ENCODE measurements at places on chromosomes 6 and 20.

- no peak for DNase-seq
Observed at GRCh38 chr6:32166411-32167061, 2.1 kb downstream of the EGFL8 start.

DNA sequence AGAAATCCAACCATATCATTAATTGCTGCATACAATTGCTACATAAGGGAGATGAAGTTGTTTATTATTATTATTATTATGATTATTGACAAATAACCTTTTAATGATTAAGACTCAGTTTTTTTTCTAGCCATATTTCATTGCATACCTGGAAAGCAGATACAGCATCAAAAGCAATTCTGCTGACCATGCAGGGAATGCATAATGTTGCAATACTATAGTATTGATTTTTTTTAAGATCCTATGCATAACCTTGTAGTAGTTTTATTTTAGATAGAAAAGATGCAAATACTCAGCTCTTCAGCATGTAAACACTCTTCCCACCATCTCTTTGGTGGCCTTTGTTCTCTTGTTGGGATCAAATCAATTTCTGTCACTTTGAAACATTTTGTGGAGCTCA, 300.9 kb upstream of the MAP3K7 start:
- DNase-seq: no peak

GRCh38 chr6:41487860-41488432, 58.2 kb upstream of the FOXP4 start:
- no peak for DNase-seq

DNA sequence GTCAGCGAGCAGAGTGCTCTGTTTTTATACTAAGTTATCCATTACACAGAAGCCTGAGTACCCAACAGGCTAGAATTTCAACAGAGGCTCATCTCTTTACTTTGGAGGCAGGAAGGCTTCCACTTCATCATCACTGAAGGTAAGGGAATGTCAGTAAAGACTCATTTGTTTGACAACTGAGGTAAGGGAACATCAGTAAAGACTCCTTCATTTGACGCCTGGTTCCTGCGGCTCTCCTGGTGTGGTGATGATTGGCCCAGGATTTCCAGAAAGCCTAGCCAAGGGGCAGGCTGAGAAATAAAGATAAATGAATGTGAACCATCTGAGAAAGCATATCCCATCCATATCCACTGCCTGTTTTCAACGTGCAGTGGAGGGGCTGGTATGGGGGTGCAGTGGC, 244.6 kb upstream of the ECI2 start:
- no peak for DNase-seq

- DNase-seq: no peak
Observed at GRCh38 chr6:23224540-23224939, 655.2 kb downstream of the HDGFL1 start.

DNA sequence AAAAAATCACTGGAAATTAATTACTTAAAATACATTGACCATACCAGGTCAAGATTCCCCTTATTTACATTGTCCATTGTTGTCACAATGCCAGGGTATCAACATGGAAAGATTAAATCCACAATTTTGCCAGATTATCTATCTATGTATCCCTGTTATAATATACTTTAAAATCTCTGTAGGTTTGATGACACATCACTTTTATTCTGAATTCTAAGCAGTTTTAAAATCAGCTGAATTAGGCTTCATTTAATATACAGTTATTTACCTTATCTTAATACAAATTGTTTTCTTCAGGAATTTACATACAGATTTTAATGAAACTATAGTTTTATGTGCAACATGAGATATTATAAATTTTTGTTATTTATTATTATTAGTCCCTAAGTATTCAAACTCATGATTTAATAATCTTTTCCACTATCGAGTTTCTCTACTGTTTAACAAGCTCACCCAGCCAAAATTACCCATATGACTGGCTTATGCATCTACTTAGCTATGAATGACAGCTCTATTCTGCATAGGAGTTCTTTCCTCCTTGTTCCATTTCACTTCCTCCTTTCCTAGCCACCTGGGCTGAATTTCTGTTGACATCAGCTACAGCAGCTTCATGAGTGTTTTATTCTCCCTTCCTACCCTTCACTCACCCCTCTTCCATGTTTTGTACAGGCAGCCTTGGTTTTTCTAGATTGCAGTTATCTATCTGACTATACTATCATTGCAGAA, 654.2 kb upstream of the MAP3K7 start:
- DNase-seq: peak; percentile 4

DNA sequence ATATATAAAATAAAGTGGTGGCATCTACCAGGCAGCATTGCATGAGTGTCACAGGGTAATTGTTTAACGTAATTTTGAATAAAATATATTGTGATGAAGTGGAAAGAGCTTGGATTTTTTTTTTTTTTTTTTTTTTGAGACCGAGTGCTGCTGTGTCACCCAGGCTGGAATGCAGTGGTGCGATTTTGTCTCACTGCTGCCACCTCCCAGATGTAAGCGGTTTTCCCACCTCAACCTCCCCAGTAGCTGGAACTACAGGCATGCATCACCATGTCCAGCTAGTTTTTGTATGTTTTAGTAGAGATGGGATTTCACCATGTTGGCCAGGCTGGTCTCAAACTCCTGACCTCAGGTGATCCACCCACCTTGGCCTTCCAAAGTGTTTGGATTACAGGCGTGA, 81.1 kb upstream of the SMIM8 start:
- no peak for DNase-seq

GRCh38 chr6:159726255-159726917, 920 bp upstream of the WTAP start:
- no peak for DNase-seq

DNA sequence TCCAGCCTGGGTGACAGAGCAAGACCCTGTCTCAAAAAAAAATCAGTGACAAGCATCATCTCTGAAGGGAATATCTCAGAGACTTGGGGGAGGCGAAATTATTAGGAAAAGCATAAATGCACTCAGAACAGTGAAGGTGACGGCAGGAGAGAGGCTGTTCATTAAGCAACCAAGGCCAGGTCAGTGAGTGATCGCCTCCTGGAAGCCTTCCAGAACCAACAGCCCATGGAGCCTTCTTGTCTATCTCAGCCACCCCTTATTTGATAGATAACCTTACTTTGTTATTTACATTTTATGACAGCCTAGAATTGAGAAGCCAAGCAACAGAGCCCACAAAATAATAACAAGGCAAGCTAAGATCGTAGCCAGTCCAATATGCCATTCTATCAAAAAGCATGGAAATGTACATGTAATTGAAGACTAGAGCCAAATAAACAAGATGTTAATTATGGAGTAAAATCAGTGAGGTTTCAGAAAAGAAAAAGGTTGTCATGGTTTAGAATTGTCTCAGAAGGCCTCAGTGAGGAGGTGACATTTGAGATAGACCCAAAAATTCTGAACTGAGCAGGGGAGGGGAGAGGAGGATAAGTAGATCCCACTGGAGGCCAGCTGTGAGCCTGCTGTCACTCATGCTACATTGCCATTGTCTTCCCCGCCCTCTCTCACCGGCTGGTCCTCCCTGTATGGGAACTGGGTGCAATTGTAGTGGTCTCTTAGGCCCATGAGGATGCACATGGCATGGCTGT, 17.8 kb downstream of the BNIP5 start:
- DNase-seq: no peak

- DNase-seq: peak; percentile 69
Observed at GRCh38 chr6:144064402-144065212, 30.8 kb downstream of the SF3B5 start.

GRCh38 chr20:46036370-46036769, 7.4 kb downstream of the SLC12A5 start:
- no peak for DNase-seq

DNA sequence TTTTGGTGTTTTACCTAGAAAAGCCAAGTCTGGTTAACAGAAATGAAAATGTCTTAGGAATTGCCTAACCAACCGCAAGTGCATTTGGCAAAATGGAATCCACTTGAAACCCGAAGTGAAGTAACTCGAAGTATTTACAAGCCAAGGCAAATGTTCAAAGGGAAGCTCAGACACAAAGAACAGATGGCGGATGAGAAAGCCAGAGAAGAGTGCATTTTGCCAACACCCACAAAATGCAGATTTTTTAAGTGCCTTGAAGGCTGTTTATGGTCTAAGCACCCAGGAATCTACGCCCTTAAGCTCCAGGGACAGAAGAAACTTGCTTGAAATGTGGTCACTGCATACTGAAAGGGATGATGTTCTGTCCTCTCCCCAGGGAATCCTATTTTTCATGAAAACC, 70.0 kb upstream of the TBXT start:
- no peak for DNase-seq

DNA sequence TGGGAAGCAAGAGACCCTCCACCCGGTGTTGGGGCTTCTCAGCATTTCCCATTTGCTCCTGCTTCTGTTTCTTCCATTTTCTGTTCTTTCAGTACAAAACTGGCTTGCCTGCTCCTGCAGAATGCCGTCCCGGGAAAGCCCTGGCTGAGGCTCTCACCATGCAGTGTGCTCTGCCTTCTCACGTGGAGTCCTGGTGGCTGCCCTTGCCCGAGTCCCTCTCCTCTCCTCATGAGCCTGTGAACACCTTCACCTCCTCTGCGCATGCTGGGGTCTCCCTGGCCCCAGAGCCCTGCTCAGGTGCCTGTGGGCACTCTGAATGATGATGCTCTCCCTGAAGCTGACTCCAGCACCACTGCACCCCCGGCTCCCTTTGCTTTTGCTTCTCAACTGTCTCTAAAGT, 752.0 kb downstream of the QKI start:
- DNase-seq: no peak

GRCh38 chr20:4844325-4844724, 122.6 kb downstream of the PRND start:
- DNase-seq: no peak

DNA sequence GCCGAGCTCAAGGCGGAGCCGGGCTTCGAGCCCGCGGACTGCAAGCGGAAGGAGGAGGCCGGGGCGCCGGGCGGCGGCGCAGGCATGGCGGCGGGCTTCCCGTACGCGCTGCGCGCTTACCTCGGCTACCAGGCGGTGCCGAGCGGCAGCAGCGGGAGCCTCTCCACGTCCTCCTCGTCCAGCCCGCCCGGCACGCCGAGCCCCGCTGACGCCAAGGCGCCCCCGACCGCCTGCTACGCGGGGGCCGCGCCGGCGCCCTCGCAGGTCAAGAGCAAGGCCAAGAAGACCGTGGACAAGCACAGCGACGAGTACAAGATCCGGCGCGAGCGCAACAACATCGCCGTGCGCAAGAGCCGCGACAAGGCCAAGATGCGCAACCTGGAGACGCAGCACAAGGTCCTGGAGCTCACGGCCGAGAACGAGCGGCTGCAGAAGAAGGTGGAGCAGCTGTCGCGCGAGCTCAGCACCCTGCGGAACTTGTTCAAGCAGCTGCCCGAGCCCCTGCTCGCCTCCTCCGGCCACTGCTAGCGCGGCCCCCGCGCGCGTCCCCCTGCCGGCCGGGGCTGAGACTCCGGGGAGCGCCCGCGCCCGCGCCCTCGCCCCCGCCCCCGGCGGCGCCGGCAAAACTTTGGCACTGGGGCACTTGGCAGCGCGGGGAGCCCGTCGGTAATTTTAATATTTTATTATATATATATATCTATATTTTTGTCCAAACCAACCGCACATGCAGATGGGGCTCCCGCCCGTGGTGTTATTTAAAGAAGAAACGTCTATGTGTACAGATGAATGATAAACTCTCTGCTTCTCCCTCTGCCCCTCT, 1.1 kb downstream of the CEBPB start:
- DNase-seq: peak; percentile 81

DNA sequence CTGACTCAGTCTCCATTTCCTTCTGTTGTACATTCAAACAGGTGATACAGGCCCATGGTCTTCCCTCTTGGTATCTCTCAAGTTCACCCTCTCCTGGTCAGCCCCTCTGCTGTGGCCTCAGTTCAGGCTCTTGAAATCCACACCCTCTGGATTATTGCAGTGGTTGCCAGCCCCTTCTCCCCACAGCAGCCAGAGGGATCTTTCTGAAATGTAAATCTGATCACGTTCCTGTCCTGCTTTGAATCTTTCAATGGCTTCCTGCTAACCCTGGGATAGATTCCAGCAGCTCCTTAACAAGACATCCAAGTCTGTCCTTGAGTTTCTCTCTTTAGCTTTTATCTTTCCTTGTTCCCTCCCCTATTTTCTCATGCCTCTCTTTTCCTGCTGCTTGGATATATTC, 22.2 kb downstream of the CHMP4B start:
- DNase-seq: no peak

DNA sequence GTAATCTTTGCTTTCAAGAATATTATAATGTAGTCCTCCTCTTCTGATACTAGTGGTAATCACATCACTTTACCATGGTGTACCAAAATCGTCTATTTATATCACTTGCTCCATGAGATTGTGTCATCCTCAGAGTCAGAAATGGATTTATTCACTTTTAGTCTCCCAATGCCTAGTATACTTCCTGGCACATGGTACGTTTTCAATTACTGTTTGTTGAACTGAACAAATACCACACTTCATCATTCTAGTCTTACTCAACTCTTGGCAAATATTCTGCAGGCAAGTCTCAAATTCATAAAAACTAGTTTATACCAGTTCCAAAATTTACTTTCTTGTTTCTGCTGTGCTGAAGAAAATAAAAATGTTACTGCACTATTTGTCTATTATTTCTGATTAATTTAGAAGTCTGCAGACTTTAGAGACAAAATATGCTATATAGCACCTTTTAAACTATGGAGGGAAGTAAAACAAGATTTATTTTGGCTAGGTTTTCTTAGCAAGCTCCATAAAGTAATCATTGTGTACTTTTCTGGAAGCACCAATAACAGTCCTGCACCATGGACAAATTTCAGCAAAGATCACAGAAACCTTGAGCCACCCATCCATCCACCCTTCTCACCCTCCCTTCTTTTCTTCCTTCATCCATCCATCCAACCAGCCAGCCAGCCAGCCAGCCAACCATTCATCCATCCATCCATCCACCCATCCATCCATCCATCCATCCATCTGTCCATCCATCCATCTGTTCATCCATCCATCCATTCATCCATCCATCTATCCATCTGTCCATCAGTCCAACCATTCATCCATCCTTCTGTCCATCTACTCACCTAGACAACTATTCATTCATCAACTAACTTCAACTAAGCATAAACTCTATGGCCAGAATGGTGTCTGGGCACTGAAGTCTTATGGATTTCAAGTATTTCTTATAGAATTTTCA, 102.1 kb upstream of the STMND1 start:
- no peak for DNase-seq

DNA sequence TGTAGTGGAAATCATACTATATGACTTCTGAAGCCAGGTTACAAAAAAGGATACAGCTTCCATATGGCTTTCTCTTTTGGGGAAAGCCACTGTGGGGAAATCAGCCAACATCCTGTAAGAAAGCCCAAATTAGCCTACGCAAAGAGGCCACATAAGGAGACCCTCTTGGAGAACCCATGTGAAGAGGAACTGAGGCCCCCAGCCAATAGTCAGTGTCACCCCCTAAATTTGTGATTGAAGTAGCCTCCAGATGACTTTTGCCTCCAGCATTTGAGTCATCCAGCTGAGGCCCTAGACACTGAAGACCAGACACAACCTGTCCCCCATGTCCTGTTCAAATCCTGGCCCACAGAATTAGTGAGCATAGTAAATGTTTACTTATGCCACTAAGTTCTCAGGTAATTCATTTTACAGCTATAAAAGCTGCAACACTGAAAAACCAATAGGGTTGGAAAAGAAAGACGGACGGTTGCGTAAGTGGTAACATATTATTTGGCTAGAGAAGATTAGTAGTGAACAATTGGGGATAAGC, 60.4 kb downstream of the HMGCLL1 start:
- DNase-seq: no peak

Data from GM20000 (cell line).